ENCODE measurements at places on chromosomes 6 and 20. TPM values are rescaled to one million over a fixed set of nuclear protein-coding genes. Genes with fewer than 3 reads are reported as not detected.

Gene MYH7B
- total RNA-seq, result 0.18 TPM

Gene MUC22
- not detected for total RNA-seq

Gene SLC22A16
- not detected for total RNA-seq

Gene KIF25
- total RNA-seq, result not detected

Gene TMEM181
- total RNA-seq, result 45.0 TPM

Gene C20orf204
- 4.3 TPM for total RNA-seq

Gene BMP7
- not detected for total RNA-seq

Gene ATP9A
- 46.8 TPM for total RNA-seq

Gene AHCY
- total RNA-seq, result 7.1 TPM

Gene DEFB132
- total RNA-seq, result not detected

Gene PARD6B
- total RNA-seq, result 5.0 TPM

Gene CCN5
- total RNA-seq, result not detected

Gene TSBP1
- total RNA-seq, result not detected

Gene PREX1
- total RNA-seq, result 392 TPM

Gene SLC22A2
- not detected for total RNA-seq

Gene BMP6
- total RNA-seq, result 0.25 TPM

Gene TFAP2B
- total RNA-seq, result not detected

Gene KCTD20
- 43.5 TPM for total RNA-seq

Gene EBF4
- total RNA-seq, result 20.4 TPM

Gene COL9A1
- not detected for total RNA-seq

Gene HMGN4
- total RNA-seq, result 70.3 TPM

Gene SSTR4
- total RNA-seq, result not detected

Gene SUMO4
- total RNA-seq, result 3.4 TPM

Gene ABHD12
- total RNA-seq, result 34.5 TPM

Gene CST5
- total RNA-seq, result not detected

Gene DEFB125
- total RNA-seq, result not detected

Gene PNPLA1
- total RNA-seq, result 0.61 TPM
